ENCODE measurements at places on chromosomes 6 and 20.

GRCh38 chr6:1855890-1856289, 246.2 kb downstream of the FOXC1 start:
- DNase-seq: no peak

GRCh38 chr6:75374961-75375400, 90.4 kb upstream of the TMEM30A start:
- no peak for DNase-seq

DNA sequence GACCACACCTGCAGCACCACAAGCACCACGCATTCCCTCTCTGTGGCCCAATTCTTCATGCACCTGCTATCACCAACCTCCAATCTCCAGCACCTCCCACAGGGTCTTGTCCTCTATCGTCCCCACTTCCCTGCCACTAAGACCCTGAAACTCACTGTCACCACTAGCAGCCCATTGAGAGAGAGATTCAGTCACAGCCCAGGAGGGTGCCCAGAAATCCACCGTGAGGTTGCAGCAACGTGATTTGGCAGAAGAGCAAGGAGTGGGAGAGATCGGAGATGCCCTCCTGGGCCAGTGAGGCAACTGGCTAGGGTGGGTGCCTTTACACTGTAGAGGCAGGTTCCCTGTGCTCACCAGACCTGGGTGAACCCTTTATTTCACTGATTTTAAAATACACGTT, 90.1 kb downstream of the ANKRD60 start:
- DNase-seq: no peak

DNA sequence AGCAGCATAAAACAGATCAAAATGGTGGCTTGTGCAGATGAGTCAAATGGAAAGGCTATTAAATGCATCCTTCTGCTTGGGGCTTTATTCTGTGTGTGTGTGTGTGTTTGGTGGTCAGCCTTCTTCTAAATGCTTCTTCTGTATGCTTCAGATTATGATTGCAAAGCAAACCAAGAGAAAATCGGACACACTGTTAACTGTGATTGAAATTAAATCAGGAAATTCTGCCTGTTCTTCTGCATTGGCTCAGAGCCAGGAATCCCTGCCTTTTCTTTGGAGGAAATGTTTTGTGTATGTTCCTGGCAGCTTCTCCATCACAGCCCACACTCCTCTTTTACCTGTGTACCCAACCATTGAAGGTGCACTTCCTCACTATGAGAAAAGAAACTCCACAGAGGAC, 22.3 kb upstream of the PDE10A start:
- DNase-seq: no peak

DNA sequence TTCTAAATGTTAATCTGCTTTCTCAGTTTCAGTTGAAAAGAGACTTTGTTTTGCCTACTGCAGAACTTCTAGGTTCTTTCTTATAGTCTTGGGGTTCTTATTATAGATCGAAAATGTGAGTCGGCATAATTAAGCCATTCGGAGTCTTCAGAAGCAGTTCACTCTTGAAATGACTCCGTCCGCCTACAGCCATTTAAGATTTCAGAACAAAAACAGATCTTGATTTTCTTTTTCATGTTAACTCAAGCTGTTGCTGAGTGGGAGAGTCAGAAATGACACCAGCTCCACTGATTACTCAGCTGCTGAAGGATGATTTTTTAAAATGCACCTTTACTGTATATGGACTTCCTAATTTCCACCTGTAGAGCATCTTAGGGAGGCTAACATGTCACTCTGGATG, 15.9 kb downstream of the PRDM1 start:
- DNase-seq: no peak

GRCh38 chr6:69138893-69139494, 503.9 kb downstream of the ADGRB3 start:
- DNase-seq: no peak

DNA sequence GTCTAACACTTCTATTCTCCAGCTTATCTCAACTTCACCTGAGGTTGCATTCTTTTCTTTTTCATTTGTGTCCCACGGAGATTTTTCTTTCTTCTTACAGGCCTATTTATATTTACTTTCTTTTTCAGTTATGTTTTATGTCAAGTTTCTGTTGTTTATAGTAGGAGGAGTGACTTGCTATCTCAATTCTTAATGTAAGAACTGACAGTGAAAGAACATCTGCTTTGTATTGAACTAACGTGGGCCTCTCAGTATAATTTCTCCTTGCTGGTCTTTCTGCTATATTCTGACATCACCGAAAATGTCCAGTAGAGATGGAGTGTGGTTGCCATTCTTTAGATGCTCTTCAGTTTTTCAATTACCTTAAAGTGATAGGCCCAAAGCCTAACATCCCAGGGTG, 521.7 kb downstream of the EPM2A start:
- DNase-seq: no peak

DNA sequence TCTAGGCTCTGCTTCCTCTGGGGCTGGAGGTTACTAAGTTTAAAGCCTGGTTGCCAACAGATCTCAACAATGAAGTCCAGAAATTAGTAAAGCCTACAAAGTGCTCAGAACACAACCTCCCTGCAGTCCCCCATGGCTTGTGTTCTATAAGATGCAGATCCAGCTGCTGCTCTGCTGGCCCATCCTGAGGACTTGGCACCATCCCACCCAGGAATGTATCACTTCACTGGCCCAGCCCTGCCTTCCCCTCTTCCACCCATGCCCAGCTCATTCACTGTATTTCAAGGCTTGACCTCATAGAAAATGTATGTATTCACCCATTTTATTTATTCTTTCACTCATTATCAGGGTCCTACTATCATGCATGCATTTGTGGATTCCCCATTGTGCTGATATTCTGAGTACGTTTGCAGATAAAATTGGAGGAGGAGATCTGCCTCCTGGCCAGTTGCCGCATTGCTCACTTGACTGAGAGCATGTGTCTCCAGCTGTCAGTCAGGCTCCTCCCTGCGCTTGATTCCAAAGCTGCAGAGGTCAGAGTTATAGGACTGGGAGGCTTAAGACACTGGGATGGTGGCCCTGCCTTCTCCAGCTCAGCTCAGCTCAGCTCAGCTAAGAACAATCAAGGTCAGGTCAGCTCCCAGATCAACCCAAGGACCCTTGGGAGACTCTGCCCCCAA, 104.8 kb downstream of the MAFB start:
- no peak for DNase-seq

- DNase-seq: no peak
These were observed 76.6 kb downstream of the ANKEF1 start for GRCh38 chr20:10111139-10111958.

- no peak for DNase-seq
These were observed 24.1 kb upstream of the UNC93A start for GRCh38 chr6:167266830-167267555.

GRCh38 chr6:34057191-34057590, 88.7 kb downstream of the GRM4 start:
- no peak for DNase-seq

DNA sequence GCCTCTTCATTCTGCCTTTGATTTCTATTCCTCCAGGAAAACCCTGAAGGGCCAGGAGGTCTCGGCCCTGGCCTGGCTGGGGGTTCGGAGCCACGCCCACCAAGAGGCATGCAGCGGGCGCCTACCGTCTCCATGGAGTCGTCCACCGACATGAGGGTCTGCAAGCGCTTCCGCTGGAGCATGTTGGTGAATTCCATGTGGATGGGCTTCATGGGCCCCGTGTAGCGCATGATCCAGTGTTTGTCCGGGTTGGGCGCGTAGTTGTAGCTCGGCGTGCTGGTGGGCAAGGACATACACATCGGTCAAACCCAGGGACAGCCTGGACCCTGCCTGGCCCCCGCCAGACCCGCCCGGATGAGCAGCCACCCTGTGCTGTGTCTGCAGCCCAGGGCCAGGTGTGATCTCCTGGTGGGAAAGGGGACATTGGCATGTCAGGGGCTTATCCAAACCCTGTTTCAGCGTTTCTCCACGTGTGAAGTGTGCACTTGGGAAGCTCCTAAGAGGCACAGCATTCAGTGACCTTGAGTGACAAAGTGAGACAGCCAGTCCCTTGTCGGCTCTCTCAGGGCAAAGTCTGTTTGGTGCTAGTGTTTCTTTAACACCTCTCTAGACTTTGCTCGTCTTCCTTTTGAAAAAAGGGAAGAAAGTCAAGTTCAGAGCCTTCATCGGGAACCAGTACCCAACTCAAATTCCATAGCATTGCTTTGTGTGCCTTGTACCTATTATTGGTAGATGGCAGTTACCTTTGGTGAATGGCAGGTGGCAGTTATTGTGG, 100.8 kb downstream of the SULF2 start:
- DNase-seq: no peak

GRCh38 chr6:15320693-15321092, 74.8 kb downstream of the JARID2 start:
- no peak for DNase-seq

DNA sequence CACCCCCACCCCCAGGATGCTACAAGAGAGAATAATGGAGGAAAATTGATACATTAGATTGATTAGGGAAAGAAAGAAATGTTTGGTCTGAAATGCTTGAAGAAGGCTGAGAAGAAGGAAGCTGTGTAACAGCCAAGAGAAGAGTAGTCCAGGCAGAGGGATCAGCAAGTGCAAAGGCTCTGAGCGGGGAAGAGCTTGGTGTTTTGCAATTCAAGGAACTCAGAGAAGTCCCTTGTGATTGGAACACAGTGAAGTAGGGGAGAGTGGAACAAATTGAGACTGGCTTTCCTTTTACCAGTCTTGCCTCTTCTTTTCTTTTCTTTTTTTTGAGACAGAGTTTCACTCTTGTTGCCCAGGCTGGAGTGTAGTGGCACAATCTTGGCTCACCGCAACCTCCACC, 76.6 kb upstream of the CHD6 start:
- DNase-seq: no peak

DNA sequence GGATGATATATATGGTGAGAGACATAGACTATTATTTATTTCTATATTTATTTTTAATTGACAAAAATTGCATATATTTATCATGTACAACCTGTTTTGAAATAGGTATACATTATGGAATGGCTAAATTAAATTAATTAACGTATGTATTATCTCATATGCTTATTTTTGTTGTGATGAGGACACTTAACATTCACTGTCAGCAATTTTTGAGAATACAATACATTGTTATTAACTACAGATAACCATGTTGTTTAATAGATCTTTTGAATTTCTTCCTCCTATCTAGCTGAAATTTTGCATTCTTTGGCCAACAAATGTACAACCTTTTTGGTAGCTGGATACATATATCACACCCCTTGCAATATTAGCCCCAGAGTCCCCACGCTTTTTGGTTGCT, 110.7 kb upstream of the CITED2 start:
- DNase-seq: no peak

GRCh38 chr20:53905019-53905819, 165.2 kb downstream of the BCAS1 start:
- no peak for DNase-seq

DNA sequence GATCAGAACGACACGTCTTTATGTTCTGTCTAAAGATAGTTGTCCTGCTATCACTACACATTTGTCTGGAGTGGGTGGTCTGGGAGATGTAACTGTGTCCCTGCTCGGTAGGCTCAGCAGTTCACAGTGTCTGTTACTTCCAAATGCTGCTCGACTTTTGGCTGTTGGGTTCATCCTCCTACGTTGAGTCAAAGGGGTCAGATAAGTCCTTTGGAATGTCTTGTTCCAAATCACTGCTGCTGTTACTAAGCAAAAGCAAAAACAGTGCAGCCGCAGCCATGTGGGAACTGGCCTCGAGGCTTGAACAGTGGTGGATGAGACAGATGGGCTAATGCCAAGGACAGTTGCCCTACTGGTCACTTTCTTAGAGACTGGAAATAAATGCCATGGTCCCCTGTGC, 272.2 kb upstream of the MAP3K7 start:
- DNase-seq: no peak

GRCh38 chr6:77172578-77172977, 290.7 kb downstream of the HTR1B start:
- no peak for DNase-seq

- DNase-seq: no peak
These were observed 93.3 kb downstream of the SESN1 start for GRCh38 chr6:109001291-109001894.

GRCh38 chr6:144162977-144163376, 12.7 kb downstream of the STX11 start:
- DNase-seq: no peak

- peak; percentile 22 for DNase-seq
These were observed 99.0 kb upstream of the TNFAIP3 start for GRCh38 chr6:137767911-137768690.

GRCh38 chr6:135972150-135972549, 120.6 kb downstream of the PDE7B start:
- DNase-seq: no peak

- no peak for DNase-seq
These were observed 582.4 kb downstream of the CDH26 start for GRCh38 chr20:60540591-60540990.

DNA sequence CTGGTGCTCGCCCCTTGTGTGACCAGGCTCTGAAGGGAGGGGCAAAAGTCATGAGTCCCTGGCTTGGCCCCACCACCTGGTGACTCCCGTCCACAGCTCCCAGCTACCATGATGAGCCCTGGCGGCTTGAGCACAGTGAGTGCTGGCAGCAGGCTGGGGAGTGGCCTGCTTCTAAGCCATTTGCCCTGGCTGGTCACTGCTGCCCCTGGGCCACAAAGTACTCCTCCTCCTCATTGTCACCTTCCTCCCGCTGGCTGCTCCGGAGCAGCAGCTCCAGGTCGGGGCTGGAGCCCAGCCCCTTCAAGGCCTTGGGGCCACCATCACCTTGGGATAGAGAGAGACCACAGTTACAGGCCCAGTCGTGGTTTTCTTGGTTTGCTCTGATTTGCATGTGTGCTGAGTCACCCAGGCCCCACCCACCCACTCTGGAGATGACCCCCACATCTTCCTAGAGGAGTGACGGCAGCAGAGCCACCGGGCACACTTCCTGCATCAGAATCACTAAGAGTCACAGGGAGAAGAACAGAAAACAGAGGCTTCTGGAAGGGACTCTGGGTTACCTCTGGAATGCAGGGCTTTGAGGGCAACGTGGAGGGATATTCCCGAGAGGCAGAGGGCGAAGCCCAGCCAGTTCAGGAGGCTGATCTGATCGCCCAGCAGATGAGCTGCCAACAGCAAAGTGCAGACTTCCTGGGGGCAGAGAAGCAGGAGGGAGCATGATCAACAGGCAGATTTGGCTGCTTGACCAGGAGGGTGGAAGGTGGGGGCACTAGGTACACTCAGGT, 42.1 kb upstream of the CDH22 start:
- DNase-seq: peak; percentile 31

DNA sequence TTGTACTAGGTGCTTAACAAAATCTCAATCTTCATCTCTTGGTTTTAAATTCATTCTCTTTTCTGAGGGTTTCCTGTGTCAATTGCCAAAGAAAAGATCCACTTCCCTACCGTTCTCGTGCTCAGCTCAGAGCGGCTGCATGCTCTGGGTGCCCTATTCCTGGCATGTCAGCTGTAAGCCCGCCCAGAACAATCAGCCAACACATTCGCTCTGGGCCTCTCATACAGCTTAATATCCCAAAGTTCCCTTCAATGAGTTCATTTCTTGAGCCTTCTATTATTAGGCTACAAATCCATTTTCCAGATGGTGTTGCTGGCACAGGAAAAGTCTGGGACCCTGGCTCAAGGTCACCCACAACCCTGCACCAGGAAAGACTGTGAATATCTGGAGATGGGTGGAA, 24.3 kb upstream of the LRFN2 start:
- no peak for DNase-seq

DNA sequence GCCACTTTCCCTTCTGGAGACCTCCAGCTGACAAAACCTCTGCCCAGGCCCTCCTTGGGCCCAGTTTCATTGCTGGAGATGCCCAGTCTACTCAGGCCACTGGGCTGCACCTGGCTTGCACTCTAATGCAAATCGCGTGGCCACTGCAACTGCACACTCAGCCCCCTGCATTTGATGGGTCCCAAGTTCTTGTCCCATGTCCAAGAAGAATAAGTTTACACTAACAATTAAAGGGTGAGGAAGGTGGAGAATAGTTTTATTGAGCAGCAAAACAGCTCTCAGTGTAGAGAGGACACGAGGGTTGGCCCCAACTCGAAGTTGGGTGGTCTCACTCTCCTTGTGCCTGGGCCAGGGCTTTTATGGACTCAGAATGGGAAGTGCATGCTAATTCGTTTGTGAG, 31.9 kb upstream of the THEMIS start:
- no peak for DNase-seq

Data from MCF 10A (cell line).